ENCODE measurements at places on chromosomes 7 and 10.

- no peak for DNase-seq
Observed at GRCh38 chr7:159227433-159227832, 82.8 kb upstream of the VIPR2 start.

GRCh38 chr10:60654813-60655464, 123.3 kb upstream of the CDK1 start:
- DNase-seq, result no peak

GRCh38 chr7:75953431-75953830, 38.5 kb downstream of the POR start:
- DNase-seq, result no peak

DNA sequence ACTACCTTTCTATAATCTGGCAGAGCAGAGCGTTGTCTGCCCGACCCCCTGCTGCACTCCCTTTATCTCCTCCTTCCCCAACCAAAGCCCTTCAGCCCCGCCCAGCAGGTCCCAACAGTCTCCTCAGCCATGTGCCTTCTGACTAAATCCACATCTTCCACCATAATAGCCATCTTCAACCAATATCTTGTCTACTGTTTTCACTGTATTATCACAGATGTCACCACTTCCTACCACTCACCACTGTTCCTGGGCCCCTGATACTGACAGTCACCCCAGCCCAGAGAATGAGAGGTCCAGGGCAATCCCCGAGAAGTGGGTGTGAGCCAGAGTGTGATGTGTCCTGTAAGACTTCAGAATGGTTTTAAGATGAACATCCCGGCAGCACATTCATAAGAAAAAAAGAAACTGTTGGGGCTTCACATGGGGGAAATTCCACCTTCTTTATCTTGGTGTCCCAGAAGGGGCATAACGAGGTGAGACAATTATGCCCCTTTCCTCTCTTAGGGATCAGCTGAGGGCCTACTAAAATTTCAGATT, 25.3 kb downstream of the CCDC6 start:
- DNase-seq, result no peak

- no peak for DNase-seq
Observed at GRCh38 chr7:69638674-69639073, 40.4 kb downstream of the AUTS2 start.

- DNase-seq, result no peak
Observed at GRCh38 chr7:15481132-15481531, 80.7 kb downstream of the AGMO start.

- no peak for DNase-seq
Observed at GRCh38 chr7:66837007-66837406, 84.0 kb upstream of the TMEM248 start.

DNA sequence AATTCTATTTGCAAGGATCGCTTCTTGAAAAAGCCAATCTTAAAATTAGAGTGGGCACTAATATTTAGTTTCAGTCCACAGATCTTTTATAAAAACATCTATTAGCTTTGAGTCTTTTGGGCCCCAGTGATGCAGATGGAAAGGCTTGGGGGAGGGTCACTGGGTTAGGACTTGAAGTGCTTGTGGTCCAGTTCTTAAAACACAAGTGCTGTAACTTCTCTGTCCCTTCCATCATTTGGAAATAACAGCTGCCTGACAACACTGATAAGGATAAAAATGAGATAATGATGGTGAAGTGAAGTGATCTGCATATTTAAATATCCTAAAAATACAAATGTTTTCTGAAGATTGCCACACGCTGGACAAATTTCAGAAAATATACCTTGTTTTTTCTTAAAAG, 37.1 kb upstream of the ZRANB1 start:
- no peak for DNase-seq

DNA sequence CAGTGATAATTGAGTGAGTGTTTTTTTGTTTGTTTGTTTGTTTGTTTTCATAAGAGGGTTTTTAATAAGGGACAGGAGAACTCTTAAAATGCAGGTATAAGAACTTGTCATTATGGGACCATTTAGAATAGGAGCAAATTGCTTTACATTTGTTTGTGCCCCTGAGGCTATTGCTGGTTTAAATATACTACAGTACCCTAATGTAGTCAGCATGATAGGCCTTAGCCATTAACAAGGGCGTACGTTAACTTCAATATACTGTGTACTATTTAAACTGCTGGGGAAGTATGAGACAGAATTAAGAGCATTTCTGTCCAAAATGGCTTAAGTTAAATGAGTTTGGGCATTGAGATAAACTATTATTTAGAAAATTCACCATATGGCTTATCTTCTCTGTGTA, 26.2 kb downstream of the PRKAR2B start:
- DNase-seq, result no peak

- no peak for DNase-seq
Observed at GRCh38 chr10:113310347-113310746, 242.5 kb upstream of the HABP2 start.

DNA sequence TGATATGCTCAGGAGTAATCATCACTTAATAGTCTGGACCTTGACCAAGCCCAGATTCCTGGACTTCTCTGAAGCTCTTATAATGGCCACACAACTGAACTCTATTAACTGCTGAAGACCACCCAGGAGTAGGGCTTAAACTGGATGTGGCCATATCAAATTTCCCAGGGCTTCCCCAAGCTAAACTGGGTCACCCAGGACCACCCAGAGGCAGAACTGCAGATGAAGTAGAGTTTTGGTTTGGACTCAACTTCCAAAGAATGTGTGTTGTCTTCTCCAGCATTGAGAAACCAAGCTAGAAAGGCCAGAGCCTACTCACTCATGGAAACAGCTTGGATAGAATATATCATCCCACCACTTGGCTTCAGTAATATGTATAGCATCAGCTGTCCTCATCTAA, 358.2 kb upstream of the MEOX2 start:
- no peak for DNase-seq

Measured in activated B cell treated with CpG ODN at 0.5 μM for 24 hours (primary cell).